Natural killer cell treated with Interleukin-12 subunit alpha and Interleukin-12 subunit beta and Interleukin-15 and Interleukin-18, amount 100 ng/mL, for 72 hours (primary cell): ENCODE measurements at places on chromosomes 4 and X. TPM values are rescaled to one million over a fixed set of nuclear protein-coding genes. Genes with fewer than 3 reads are reported as not detected.
A peak's percentile ranks its signal among the peaks of the same experiment; 100 is the strongest.

- no peak for DNase-seq
These were observed 27.1 kb upstream of the HOPX start for GRCh38 chr4:56708146-56708545.

GRCh38 chr4:89257376-89257775 lies 50.2 kb downstream of the GPRIN3 start:
- no peak for DNase-seq

DNA sequence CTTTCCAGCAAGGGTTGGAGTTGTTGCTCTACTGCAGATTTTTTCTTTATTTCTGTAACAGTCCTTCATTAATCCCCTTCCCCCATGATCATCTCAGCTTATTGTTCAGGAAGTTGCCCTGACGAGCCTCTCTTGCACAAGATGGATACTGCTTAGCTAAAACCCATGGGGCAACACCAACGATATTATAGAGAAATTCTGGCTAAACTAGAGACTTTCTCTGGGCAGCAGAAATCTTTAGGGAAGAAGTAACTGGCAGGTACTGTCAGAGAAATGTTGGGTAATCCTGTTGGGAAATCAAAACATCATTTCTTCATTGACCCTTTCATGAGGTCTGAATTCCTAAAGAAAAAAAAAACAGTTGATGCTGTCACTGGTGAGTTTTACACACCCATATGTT lies 921.3 kb downstream of the NLGN4X start:
- no peak for DNase-seq

DNA sequence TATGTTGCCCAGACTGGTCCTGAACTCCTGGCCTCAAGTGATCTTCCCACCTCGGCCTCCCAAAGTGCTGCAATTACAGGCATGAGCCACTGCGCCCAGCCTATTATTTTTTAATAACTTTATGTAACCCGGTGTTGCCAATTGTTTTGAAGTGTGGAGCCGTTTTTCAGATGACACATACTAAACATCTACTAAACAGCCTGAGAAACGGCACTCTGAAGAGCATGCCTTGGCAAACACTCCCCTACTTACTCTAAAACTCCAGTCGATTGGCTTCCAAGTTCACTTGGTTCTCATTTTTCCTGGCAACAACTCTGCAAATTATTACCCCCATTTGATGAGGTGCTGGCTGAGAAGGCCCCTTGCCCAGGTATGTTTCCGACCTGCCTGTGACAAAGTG lies 131.1 kb downstream of the GPR143 start:
- no peak for DNase-seq

GRCh38 chr4:9999956-10000561 lies 21.2 kb downstream of the SLC2A9 start:
- no peak for DNase-seq

DNA sequence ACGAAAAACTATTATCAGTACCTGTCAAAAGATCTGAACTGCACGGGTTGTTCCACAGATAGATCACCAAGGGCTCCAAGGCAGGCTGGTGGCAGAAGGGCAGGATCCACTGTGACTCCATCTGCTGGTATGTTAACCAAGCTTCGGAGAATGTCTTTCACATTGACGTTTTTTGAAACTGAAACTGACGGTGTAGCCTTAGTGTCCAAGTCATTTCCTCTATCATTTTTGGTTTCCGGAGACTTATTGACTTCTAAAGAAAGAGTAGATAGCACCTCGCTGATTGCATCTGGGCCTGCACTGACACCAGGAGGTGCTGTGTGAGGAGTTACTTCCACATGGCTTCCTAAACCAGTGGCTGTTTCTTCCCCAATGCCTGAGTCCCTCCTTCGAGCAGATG lies 186.9 kb downstream of the LRBA start:
- peak; percentile 72 for DNase-seq

- peak; percentile 81 for DNase-seq
These were observed 138.6 kb downstream of the AFF1 start for GRCh38 chr4:87073199-87074120.

- no peak for DNase-seq
These were observed 18.3 kb downstream of the BLOC1S4 start for GRCh38 chr4:6734165-6734786.

PAGE4 gene
- not detected for total RNA-seq

FOXO4 gene
- total RNA-seq: 10.0 TPM

DNA sequence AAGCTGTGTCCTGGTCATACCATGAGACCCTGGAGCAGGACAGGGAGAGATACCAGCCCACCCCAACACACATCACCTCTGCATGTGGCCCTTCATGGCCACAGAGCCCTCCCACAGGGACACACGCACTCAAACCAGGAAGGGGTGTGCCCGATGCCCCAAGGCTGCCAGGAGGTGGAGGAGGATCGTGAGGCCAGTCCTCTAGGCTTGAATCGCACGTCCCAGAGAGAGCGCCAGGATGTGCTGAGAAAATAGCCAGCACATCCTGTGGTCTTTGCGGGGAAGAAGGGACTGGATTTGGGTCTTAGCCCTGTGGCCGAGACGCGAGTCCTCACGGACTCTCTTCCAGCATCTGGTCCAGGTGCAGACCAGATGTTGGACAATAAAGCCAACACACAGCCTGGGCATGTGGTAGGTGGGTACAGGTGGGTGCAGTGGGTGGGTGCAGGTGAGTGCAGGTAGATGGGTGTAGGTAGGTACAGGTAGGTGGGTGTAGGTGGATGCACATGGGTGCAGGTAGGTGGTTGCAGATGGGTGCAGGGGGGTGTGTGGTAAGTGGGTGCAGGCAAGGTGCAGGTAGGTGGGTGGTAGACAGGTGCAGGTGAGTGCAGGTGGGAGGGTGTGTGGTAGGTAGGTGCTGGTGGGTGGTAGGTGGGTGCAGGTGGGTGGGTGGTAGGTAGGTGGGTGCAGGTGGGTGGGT lies 94.3 kb upstream of the AFAP1 start:
- DNase-seq: no peak

GRCh38 chr4:159736411-159736810 lies 633.5 kb downstream of the RAPGEF2 start:
- no peak for DNase-seq

DNA sequence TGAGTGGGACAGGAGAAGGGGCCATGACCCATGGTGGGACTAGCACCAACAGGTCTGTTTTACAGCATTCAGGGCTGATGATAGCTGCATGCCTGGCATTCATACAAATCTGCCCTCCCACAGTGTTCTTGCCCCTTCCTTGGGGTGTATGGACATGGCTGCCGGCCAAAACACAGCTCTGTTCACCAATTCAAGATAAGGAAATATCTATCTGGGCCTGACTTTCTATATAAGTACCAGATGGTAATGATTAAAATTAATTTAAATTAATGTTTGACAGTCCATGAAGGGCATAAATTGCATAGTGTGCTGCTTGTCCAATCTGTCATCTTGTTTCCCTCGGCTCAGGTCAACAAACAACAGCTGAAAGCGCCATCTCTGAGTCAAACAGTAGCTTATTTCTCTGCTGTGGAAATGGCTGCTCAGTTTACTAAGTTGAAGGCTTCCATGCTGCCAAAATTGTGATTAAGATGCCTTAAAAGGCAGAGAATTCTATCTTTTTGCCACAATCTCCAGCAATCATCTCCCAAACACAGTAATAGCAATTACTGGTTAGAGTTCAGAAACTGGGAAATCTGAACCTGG lies 67.0 kb upstream of the TSPAN7 start:
- no peak for DNase-seq

GRCh38 chr4:4590546-4590945 lies 48.7 kb upstream of the STX18 start:
- DNase-seq: no peak

GRCh38 chrX:30065226-30065625 lies 150.1 kb upstream of the MAGEB2 start:
- DNase-seq: no peak

EVC2 gene
- total RNA-seq: 0.12 TPM

GRCh38 chrX:39724544-39724943 lies 373.2 kb downstream of the BCOR start:
- DNase-seq: no peak

ZMAT1 gene
- 2.1 TPM for total RNA-seq

MAMLD1 gene
- 2.0 TPM for total RNA-seq

ARMCX1 gene
- total RNA-seq: not detected

GPR119 gene
- not detected for total RNA-seq

GRCh38 chr4:79148369-79148768 lies 177.5 kb downstream of the NAA11 start:
- no peak for DNase-seq

GRCh38 chrX:97806238-97806637 lies 922.5 kb downstream of the RPA4 start:
- no peak for DNase-seq
